ENCODE measurements at places on chromosomes 1 and 21.

DNA sequence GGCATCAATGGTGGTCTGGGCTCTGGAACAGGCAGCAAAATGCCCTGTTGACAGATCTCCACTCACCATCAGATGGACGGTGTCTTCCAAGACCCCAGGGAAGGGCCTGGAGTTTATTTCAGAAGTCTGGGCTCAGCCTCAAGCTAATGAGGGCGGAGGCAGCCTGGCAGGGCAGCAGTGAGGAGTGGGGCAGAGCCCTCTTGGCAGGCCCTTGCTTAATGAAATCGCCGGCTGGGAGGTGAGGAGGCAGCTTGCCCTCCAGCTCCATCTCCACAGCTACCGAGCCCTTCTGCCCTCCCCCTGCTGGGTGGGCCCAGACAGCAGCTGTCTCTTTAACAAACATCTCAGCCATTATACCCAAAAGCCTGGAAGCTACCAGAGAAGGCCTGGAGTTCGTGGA, 22.0 kb upstream of the GRIK3 start:
- DNase-seq: no peak

DNA sequence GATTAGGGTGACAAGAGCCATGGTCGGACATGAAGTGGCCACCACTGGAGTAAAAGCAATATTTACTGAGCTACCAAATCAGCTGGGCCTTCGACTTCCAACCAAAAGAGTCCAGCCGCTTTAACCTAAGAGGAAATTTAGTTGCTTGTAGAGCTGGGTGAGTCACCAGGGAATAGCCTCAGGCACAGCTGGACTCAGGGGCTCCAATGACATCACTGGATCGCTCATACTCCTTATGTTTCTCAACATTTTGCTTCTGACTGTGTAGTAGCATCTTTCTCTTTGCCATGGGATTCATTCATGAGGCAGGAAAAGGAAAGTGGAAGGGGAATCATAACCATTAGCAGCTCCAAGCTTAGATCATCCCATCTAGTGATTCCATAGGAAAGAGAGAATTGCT, 664.4 kb downstream of the MATN1 start:
- no peak for DNase-seq

GRCh38 chr1:27572679-27573426, 31.1 kb downstream of the AHDC1 start:
- DNase-seq: no peak

DNA sequence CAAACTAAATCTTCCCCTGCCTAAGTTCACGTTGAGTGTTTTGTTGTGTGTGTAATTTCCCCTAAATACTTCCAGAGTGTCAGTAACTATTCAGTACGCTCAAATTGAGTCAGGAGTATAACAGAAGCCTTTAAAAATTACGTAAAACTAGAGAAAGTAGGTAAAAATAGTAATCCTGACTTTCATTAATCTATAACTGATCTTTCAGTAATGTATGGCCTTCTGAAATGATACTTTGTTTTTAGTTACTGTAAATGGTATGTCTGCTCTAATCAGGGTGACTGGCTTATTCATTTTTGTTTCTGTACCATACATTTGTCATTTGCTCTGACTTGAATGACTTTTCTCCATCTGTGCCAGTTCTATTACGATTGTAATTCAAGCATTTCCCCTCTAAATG, 29.4 kb downstream of the MIER1 start:
- DNase-seq: peak; percentile 16

DNA sequence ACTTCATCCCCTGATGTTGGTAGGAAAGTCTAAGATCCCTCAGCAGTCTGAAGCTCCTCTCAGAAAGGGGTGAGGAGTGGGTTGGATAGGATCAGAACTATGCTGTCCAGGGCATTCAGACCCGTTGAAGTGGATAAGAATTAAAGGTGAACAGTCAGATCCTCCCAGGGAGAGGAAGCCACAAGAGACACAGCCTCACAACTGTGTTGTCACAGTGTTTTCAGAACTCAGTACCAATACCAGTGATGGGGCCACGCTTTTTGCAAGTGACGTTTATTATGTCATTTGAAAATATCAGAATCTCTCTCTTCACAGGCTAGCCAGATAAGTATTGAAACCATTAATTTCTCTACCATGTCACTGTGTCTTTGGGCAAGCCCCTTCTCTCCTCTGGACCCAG, 15.4 kb upstream of the EPS15 start:
- no peak for DNase-seq

- no peak for DNase-seq
Measured at GRCh38 chr1:25522031-25522655, 21.3 kb upstream of the LDLRAP1 start.

GRCh38 chr1:9655836-9656235, 4.3 kb downstream of the PIK3CD start:
- DNase-seq: no peak

DNA sequence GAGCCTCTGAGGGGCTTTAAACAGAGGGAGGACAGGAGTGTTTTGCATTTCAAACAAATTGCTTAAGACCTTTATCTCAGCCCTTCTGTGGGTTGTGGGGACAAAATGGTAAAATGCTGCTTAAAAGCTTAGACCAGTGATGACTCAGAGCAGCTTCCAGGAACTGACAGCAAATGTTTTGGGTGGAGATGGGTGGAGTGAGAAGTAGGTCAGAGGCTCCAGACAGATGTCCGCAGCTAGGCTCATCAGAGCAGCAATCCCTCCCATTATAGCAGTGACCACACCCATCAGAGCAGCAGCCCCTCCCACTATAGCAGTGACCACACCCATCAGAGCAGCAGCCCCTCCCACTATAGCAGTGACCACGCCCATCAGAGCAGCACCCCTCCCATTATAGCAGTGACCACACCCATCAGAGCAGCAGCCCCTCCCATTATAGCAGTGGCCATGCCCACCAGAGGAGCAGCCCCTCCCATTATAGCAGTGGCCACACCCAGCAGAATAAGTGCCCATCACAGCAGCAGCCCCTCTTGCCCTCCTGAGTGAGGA, 532.2 kb downstream of the MATN1 start:
- DNase-seq: no peak

DNA sequence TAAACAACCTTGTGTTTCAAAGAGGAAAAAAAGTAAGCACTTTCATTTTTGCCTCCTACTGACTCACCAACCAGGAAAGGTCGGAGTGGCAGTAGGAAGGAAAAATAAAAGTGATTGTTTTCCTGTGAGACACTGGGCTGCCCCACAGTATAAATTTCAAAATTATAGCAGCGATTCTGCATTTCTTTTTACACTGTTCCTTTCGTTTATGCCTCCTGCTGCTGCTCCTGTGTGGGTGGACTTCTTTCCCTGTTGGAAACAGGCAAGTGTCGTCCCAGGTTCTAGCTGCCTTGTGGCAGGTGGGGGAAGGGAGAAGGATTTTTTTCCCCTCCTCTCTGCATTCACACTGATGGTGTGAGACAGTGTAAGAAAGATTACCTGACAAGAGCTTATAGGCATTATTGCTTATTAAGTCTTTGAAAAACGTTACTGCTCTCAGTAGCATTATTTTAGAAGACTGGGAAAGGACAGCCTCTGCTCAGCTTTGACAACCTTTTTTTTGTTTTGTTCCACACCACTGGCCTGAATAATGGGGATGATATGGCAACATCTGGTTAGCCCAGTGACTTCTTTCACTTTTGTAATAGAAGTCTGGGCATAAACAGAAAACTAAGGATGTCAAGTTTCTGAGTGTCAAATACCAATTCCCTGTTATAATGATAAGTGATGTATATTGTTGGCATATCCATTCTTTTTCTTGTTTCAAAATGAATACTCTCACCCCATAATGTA, 77.9 kb downstream of the NEK7 start:
- no peak for DNase-seq

DNA sequence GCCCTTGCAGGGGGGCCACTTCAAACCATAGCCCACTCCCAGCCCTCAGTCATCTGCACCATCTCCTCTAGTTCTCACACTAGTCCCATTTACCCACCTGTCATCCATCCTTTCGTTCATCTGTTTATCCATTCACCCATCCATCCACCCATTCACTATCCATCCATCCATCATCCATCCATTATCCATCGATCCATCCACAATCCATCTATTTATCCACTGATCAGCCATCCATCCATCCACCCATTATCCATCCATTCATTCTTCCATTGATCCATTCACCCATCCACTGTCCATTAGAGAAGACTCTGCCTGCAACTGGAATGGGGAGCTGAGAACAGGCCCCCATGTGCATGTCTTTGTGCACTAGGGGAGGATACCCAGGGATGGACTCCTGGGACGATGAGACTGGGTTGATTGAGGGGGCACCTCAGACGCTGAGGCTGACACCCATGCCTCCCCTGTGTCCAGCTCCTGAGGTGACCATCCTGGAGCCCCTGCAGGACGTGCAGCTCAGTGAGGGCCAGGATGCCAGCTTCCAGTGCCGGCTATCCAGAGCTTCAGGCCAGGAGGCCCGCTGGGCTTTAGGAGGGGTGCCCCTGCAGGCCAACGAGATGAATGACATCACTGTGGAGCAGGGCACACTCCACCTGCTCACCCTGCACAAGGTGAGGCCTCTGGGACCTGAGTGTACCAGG, 97.9 kb downstream of the TRIM11 start:
- peak; percentile 31 for DNase-seq

DNA sequence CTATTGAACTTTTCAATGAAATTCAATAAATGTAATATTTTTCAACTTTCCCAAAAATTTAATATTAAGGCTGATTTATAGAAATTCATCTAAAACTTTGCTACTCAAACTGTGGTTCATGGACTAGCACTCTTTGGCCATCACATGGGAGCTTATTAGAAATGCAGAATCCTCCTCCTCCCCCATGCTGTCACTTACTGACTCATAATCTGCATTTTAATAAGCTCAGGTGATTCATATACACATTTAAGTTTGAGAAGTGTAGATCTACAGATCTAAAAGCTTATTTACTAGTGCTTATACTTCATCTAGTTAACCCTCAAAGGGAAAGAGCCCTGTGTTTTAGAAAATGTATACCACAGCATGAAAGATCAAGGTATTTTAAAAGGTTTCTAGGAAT, 84.3 kb downstream of the HS2ST1 start:
- no peak for DNase-seq

DNA sequence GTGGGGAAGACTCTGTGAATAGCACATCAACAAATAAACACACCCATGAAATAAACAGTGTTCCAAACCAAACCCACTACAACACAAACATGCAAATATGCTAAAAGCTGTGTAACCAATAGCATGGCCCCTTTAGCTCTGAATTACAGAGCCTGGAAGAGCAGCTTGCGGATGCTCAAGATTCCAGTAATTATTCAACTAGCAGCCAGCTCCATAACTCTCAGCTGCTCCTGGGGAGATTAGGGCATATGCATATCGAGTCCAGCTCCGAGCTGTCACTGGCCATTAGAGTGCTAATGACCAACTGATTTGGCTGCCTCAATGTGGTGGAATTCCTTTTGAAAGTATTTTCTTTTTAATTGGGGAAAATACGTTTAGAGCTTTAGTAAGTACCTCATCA, 207.1 kb downstream of the HHAT start:
- DNase-seq: no peak

DNA sequence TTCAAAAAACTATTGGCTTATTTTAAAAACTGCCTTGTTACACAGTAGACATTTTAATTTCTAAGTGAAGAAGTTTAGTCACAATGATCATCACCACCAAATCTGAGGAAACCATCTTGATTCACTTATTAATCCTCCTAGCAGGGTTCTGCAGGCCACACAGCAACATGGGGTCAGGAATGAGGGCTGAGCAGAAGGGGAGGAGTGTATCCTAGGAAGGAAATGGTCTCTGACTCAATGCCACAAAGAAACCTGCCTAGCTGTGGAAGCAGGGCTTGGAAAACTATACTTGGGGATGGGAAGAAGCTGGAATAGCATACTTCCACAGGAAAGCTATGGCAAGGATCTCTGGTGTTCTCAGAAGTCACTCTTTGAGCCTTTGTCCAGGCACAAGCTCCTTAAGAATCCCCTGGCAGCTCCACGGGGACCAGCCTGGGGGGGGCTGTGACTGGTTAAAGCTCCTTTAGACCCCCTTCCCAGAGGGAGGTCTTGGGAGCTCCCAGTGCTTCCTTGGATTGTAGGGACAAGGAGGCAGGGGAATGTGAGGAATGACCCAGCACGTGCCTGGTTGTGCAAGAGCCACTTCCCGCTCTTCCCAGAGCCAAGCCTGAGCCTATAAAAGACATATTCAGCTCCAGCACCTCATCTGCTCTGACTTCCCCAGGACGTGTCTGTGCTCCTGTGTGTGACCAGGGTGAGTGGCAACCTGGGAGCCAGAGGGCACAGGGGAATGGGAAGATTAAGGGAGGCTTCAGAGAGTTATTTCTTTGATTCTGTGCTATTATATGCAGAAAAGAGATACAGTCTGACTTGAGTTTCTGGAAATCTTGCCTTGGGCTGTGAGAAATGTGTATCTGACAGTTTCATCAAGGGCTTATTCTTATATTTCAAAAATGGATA, at the start of gene LCE2A:
TSS of gene LCE2A (plus strand) at position 645 of the 900 bp plus-strand sequence. CDS start 557 bp downstream, outside the sequence.
- no peak for DNase-seq

All from GM13976 (cell line).